ENCODE measurements at places on chromosomes 7 and 10.
A peak's percentile ranks its signal among the peaks of the same experiment; 100 is the strongest.

GRCh38 chr7:82594665-82595064, 151.1 kb upstream of the CACNA2D1 start:
- no peak for DNase-seq

- DNase-seq: no peak
Observed at GRCh38 chr7:6306471-6306870, 34.0 kb upstream of the CYTH3 start.

- DNase-seq: peak; percentile 1
Observed at GRCh38 chr7:18866359-18867036, 250.9 kb downstream of the TWIST1 start.

DNA sequence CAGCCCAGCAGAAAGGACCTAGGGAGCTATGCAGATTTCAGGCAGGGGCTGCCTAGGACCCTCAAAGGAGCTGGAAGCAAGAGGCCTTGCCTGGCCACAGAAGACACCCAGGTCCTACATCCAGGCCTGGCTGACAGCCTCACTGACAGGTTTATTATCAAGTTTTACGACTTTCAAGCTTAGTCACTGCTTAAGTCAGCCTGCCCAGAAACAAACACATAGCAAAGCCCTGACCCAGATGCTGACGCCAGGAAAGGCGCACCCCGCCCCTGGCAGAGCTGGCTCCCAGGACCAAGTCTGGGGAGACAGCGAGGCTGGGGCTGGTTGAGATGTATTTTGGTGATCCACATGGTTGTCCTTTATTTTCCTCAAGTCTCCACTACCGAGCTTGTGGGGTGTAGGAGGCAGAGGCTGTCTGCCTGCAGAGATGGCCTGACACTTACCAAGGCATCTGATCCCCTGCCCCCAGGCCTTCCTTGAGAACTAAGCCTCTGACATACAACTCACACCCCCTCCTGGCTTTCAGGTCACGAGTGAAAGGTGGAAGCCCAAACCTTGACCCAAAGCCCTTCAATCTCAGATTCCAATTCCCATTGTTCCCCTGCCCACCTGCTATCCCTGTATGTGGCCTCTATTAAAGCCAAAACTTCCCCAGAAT, 80.7 kb upstream of the EMX2 start:
- no peak for DNase-seq

- DNase-seq: peak; percentile 83
Observed at GRCh38 chr10:101779544-101780186, 3.6 kb downstream of the NPM3 start.

DNA sequence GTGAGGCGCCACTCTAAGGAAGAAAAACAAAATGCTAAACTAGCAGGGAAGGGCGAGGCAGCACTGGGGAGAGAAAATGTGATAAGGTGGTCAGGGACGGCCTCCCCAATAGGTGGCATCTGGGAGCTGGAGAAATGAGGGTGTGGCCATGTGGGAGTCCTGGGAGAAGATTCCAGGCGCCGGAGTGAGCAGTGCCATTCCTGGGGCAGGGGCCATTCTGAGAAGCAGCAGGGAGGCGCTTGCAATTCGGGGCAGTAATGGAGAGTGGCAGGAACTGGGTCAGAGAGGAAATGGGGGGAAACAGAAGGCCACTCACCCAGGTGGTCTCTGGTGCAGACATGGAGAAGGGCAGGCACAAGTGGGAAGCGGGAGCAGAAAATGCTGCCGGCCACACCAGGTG, 61.8 kb upstream of the LRRC18 start:
- DNase-seq: no peak

DNA sequence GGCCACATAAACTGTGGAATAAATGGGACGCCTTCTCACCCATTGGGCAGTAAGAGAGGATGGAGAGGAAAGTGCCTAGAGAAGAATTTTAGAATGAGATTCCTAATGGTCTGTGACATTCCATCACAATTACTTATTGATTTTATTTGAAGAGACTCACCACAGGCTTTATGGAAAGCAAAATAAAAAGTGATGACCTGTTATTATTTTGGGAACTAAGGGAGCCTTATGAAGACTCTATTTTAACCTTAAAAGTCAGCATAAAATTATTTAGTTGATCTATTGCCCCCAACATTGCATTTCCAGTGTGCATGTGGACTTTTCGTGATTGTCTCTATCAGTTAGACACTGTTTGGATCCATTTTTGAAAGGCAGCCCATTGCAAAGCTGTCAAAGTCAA, 107.5 kb downstream of the PCLO start:
- DNase-seq: no peak

DNA sequence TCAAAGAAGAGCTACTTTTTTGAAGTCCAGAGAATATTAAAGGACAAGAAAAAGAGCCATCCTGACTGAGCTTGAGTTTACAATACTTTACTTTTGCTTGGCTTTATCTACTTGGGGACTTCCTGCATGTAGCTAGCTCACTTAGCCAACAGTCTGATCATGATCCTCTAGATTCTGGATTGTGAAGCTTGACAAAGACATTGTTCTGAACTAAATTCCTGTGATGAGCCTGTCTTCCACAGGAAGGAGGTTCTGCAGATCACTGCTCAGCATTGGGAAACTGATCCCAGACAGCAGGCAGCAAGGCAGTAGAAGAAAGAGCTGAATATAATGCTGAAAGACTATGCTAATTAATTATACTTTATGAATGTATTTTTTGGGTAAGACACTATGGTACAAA, 296.4 kb downstream of the DGKB start:
- no peak for DNase-seq

GRCh38 chr7:87199241-87199640, 20.3 kb downstream of the TMEM243 start:
- DNase-seq: no peak

- no peak for DNase-seq
Observed at GRCh38 chr7:94003446-94004023, 620 bp downstream of the BET1 start.

DNA sequence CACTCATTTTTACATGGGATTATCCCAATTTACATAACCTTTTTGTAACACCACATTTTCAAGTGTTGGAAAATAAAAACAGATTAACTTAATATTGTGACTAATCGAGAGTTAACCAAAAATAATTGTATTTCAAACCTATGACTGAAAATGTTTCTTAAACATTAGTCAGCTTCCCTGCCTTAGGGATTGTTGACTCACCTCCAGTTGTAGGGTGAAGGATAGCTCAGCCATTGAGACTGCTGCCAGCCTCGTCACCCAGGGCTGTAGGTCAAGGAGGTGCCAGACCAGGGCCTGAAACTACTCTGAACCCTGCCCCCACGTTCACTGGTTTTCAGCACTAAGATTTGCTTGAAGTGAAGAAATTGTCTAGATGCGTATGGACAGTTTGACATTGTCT, 351.2 kb downstream of the GFRA1 start:
- DNase-seq: no peak

DNA sequence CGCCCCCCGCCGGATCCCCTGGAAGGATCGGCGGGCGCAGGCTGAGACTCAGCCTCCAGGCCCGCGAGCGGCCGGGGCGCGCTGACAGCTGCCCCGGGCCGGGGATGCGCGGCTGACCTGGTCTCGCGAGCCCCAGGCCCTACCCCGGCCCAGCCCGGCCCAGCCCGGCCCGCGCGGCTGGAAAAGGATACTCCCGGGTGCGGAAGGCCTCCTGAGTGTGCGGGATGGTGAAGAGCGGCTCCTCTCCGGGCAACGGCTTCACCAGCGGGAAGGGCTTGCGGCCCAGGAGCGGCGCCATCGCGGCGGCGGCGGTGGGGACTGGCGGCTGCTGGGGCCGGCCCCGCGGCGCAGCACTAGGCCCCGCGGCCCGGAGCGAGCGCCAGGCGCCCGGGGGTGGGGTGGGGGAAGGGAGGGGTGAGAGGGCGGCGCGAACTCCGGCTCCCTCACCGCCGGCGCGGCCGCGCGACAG, 423 bp downstream of the BAZ1B start:
- no peak for DNase-seq

GRCh38 chr7:18289788-18290187, 205.8 kb upstream of the HDAC9 start:
- DNase-seq: no peak

GRCh38 chr7:136061433-136061832, 84.3 kb upstream of the MTPN start:
- DNase-seq: no peak

DNA sequence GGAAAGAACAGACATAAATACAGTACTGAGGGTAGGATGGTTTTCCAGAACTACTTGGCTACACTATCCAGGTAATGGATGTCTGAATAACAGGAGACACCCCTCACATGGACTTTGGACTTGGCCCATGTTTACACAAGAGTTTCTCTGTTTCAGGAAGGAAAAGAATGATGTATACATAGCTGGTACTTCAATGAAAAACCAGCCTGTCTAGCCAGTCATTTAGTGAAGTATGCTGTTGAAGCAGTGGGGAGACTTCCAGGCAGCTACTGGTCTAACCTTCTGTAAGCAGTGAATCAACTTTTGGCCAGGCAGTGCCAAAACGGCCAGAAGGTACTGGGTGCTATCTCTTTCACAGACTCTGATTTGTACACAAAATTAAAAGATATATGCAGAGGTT, 135.0 kb downstream of the MBL2 start:
- DNase-seq: no peak

DNA sequence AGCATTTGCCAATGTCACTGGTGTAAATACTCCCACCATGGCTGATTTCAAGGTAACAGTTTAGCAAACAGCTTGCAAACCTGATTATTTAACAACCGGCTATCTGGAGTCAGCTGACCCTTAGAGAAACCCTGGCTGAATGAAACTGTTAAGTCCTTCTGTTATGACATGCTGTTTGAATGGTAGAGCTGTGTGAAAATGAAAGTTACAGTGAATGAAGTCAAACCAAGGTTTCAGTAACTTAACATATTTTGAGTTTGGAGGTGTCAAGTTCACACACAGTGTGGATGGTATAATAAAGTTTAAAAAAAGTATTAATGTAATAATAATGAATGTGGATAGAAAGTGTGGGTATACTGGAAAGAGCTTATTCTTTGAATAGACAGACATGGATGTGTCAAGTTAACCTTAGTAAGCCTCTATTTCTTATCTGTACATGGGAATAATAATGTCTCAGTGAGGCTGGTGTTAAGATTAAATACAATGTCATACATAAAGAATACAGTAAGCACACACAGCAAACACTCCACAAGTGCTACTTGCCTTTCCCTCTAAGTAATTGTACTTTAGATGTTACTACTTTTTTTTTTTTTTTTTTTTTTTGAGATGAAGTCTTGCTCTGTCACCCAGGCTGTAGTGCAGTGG, 150.4 kb downstream of the TAX1BP1 start:
- DNase-seq: no peak

DNA sequence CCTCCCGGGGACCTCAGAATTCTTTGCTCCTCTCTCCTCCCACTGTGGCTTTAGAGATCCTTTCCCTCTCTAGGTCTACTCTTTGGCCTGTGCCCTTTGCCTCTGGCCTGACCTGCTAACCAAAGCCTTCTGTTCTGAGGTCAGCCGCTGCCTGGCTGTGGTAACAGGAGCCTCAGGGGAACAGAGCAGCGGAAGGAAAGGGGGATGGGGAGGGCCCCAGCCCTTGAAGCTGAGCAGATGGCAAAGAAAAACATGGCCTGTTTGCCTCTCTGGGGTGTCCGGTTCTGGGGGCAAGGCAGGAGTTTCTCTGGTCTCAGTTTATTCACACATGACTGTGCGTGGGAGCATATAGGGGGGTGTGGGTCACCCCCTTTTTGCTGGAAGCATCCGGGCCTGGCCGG, 28.2 kb downstream of the COL26A1 start:
- peak; percentile 16 for DNase-seq

Data from stimulated activated CD4-positive, alpha-beta T cell treated with anti-CD3 and anti-CD28 coated beads, Interleukin-1b, Interleukin-23, amount 100 ng/mL, for 48 hours (primary cell).